ENCODE measurements at places on chromosomes 2 and 18. TPM values are rescaled to one million over a fixed set of nuclear protein-coding genes. Genes with fewer than 3 reads are reported as not detected.
A peak's percentile ranks its signal among the peaks of the same experiment; 100 is the strongest.

GRCh38 chr2:237011206-237011795, 74.4 kb upstream of the COPS8 start:
- no peak for DNase-seq

- DNase-seq: no peak
These were observed 49.1 kb downstream of the ITGB1BP1 start for GRCh38 chr2:9374071-9374730.

- no peak for DNase-seq
These were observed 105.0 kb upstream of the CDC42EP3 start for GRCh38 chr2:37776487-37776886.

- DNase-seq: no peak
These were observed 104.9 kb downstream of the TRABD2A start for GRCh38 chr2:84776011-84776410.

GRCh38 chr2:228015741-228016140, 144.3 kb downstream of the DAW1 start:
- DNase-seq: no peak

DNA sequence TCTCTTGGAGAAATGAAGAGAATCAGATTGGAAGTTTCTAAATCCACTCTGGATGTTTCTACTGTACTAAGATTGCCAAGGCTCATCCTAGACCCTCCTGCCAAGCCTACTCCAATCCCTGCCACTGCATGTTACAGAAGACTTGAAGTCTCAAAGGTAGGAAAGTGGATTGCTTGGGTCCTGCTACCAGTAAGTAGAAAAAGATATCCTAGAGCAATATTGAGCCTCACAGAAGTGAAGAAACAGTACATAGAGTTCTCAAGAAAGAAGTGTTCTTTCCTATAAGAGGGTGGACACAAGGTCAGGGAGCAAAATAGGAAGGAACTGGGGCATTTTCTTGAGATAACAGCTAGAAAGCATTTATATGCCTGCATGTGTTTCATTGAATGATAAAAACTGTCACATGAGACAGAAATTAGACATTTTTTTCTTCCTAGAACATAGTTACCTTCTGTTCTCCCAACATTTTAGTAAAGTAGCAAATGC, 232.9 kb downstream of the RBM43 start:
- DNase-seq: no peak

- peak; percentile 19 for DNase-seq
These were observed 27.0 kb downstream of the LDLRAD4 start for GRCh38 chr18:13245481-13246000.

DNA sequence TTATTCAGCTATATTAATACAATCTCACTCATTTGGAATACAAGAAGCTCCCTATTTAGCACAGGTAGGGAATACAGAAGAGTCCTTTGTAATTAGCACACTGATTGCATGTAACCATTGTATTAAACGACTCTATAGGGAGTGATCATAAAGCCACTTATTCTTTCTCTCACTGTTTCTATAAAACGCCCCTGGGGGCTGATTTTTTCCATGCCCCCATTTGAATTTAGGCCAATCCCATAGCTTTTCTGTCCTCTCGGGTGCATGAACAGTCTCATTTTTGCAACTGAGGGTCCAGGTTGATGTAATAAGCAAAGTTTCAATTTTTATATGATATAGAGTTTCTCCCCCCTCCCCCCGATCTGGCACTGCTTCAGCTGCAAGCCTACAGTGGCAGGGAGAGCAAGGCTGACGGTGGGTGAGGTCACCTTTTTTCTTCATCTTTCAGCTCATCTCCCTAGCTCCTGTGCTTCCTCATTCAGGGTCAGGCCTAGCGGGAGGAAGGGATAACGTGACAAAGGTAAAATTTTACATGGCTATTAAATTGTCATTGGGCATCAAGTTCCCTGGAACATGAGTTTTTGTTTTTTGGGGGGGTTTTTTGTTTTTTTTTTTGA, 45.7 kb downstream of the GAD1 start:
- DNase-seq: no peak

Gene EVX2
- total RNA-seq: not detected

Gene IL36RN
- not detected for total RNA-seq

Gene LIMS4
- 4.5 TPM for total RNA-seq

Gene BBS5
- 8.2 TPM for total RNA-seq

Gene SETBP1
- 15.5 TPM for total RNA-seq

Measured in cardiac septum (tissue), 1 donor.